ENCODE measurements at places on chromosomes 7 and 10. TPM values are rescaled to one million over a fixed set of nuclear protein-coding genes. Genes with fewer than 3 reads are reported as not detected.

GSTO2 gene
- total RNA-seq: 7.5 TPM

LRGUK gene
- 2.0 TPM for total RNA-seq

- DNase-seq: no peak
- no peak overlapping the region for H3K4me3 ChIP-seq
- H3K27ac ChIP-seq: no peak overlapping the region
- no peaks in the 10 kb centered on the region for H3K36me3 ChIP-seq
These were observed 62.7 kb upstream of the RNF32 start for GRCh38 chr7:156577645-156578577.

DNA sequence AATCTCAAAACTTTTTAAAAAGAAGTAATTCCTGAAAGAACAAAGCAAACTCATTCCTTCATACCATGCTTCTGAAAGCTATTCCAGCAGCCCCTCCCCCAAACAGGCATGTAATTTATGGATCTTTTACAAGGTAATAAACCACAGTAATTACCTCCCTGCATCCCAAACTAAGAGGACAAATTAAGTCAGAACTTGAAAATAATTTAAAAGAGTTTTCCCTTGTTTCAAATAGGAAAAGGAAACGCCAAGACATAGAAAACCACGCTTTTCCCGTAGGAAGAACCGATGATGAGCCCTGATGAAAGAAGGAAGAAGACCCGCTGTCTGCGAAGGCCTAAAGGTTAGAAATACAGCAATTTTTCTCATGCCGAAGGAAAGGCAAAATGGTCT, 8.9 kb downstream of the HOXA4 start:
- no peaks in the 10 kb centered on the region for H3K36me3 ChIP-seq
- no peak overlapping the region for H3K4me3 ChIP-seq
- H3K4me1 ChIP-seq: peaks cover 4% of the 10 kb centered on the region

- no peak overlapping the region for H3K27ac ChIP-seq
- no peak for DNase-seq
- H3K36me3 ChIP-seq: no peaks in the 10 kb centered on the region
These were observed 39.0 kb upstream of the LRRTM3 start for GRCh38 chr10:66886848-66887247.

- DNase-seq: no peak
- H3K4me3 ChIP-seq: no peak overlapping the region
- H3K27me3 ChIP-seq: no peaks in the 10 kb centered on the region
- no peaks in the 10 kb centered on the region for H3K4me1 ChIP-seq
These were observed 31.6 kb downstream of the ST7 start for GRCh38 chr7:116984917-116985316.

GRCh38 chr7:70219061-70219460, 620.8 kb downstream of the AUTS2 start:
- H3K4me3 ChIP-seq: no peak overlapping the region
- no peaks in the 10 kb centered on the region for H3K27me3 ChIP-seq
- H3K4me1 ChIP-seq: no peaks in the 10 kb centered on the region
- no peaks in the 10 kb centered on the region for H3K36me3 ChIP-seq
- H3K27ac ChIP-seq: no peak overlapping the region

GRCh38 chr7:25795824-25796235, 356.2 kb upstream of the NFE2L3 start:
- peak overlapping the region; percentile 43 for H3K27ac ChIP-seq
- H3K4me1 ChIP-seq: peaks cover 9% of the 10 kb centered on the region
- H3K4me3 ChIP-seq: no peak overlapping the region
- H3K36me3 ChIP-seq: no peaks in the 10 kb centered on the region
- H3K27me3 ChIP-seq: no peaks in the 10 kb centered on the region

GRCh38 chr10:19071946-19072345, 23.3 kb downstream of the MALRD1 start:
- H3K36me3 ChIP-seq: no peaks in the 10 kb centered on the region
- H3K27me3 ChIP-seq: no peaks in the 10 kb centered on the region
- no peaks in the 10 kb centered on the region for H3K4me1 ChIP-seq

Data from thyroid gland (tissue), 4 donors.